ENCODE measurements at places on chromosomes 11 and 22.

- DNase-seq: no peak
Measured at GRCh38 chr22:46293577-46294260, 3.0 kb upstream of the GTSE1 start.

DNA sequence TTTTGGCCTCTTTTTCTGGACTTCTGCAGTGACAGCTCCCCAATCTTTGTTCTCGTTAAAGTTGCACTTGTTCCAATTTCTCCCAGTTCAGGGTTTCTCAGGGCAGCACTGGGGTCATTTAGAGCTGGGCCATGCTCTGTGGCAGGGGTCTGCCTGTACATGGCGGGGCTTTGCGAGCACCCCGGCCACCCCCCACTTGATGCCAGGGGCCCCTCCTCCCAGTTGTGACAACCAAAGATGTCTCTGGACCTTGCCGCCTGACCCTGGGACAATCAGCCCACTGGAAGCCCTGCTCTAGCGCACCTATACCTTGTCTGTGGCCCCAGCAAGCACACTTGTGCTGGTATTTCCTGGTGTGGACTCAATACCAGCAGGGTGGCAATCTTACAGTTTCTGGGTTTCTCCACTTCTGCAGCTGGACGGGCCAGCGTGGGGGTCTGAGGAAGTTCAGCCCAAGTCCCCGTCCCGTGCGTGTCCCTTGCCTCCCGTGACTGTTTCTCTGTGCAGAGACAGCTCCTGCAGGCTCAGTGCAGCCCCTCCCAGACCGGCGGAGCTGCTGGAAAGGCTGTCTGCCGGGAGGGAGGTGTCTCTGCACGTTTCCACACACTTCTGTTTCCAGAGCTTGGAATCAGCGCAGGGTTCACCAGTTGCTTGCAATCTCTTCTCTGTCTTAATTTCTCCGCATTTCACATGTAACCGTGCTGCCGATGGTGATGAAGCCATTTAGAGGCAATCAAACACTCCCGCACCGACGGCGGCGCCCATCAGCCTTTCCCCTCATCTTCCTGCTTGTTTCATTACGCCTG, 1328.9 kb downstream of the BRD1 start:
- DNase-seq: peak; percentile 24

GRCh38 chr11:56848141-56848809, 99.8 kb upstream of the OR9G4 start:
- no peak for DNase-seq

- DNase-seq: peak; percentile 89
Measured at GRCh38 chr22:46563381-46564083, 26.1 kb upstream of the CELSR1 start.

- no peak for DNase-seq
Measured at GRCh38 chr11:44583353-44583669, 17.8 kb downstream of the CD82 start.

GRCh38 chr11:100563541-100564280, 123.4 kb upstream of the ARHGAP42 start:
- no peak for DNase-seq

DNA sequence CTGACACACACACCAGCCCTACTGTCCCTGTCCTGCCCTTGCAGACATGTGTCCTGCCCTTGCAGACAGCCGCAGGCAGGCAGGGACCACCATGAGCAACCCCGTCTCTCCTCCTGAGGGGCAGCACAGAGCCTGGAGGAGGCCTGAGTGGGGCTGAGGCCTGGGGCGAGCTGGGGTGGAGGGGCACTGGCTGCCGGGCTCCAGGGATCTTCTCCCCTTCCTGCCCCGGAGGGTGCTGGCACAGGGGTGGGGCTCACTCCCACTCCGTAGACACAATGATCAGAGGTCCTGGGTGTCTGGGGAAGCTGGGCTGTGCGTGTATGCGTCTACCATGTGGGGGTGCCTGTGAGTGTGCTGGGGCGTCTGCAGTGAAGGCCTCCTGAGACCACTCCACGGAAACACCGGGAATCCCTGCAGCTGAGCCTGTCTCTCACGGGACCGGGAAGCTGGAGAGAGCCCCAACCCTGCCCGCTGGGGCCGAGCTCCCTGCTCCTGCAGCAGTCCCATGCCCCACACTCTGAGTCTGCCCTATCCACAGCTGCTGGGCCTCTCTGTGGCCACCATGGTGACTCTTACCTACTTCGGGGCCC, 588 bp downstream of the TSPAN32 start:
- DNase-seq: no peak

GRCh38 chr11:95547186-95547585, 242.4 kb downstream of the FAM76B start:
- no peak for DNase-seq

DNA sequence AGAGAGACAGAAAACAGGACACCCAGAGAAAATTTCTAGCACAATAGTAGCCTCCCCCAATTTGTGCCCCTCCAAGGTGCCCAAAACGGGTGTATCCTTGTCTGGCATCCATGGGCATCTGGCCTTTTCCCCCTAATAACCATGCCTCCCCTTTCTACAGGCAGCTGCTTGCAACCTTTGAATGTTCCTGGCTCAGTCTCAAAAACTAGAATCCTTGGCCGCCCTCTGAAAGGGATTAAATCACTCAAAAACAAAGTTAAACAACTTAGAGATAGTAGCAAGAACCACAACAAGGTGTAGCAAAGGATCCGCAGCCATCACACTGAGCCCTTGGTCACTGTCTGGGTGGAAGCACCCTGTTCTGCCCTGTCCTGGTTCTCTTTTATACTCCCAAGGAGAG, 105.6 kb downstream of the MN1 start:
- no peak for DNase-seq

All from right lobe of liver (tissue), 6 donors.